ENCODE measurements at places on chromosomes 6 and 20.

DNA sequence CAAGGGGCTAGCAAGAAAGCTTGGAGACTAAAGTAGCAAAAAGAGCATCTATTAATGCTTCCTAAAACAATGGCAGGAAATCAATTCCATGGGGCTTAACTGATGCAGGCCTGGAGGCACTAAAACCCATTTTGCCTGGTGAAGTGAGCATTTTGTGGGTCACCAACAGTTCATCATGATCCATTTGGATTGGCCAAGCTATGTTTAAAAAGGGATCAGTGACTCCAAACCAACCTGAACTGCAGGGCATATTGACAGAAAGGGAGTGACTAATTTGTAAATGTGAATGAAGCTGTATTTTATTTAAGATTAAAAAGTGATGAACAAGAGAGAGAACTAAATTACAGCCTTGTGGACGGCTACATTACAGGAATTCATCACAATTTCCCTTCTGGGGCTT lies 132.0 kb downstream of the PCSK2 start:
- ATAC-seq, result no peak

DNA sequence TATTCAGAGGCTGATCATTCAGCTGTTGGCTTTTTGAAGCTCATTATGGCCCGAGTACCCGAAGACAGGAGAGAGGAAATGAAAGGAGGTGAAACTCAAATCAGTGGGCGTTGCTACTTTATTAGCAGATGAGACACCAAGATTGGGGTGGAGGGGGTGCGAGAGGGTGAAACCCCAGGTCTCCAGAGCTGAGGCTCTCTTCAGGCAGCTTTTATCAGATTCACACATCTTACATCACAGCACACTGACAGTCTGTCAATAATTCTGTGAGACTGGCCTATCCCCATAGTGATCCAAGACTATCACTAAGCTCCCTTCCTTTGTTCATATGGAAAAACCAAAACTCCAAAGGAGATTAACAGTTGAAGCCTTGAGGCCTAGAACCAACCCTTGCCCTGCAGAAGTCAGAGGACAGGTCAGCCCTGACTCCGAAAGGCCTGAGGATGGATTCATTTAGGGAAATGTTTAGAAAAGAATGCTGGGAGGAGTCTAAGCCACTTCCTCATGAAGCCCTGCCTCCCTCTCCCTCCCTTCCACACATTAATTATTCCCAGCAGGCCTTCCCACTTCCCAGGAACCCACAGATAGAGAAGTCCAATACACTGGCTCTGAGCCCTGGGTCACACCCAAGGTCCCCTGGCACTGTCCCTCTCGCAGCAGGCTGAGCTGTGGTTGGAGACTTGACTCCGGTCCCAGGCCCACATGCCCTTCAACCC lies 23.2 kb downstream of the TRERF1 start:
- ATAC-seq, result peak; percentile 76

GRCh38 chr6:37818536-37819176 lies 871 bp upstream of the ZFAND3 start:
- peak; percentile 82 for ATAC-seq

DNA sequence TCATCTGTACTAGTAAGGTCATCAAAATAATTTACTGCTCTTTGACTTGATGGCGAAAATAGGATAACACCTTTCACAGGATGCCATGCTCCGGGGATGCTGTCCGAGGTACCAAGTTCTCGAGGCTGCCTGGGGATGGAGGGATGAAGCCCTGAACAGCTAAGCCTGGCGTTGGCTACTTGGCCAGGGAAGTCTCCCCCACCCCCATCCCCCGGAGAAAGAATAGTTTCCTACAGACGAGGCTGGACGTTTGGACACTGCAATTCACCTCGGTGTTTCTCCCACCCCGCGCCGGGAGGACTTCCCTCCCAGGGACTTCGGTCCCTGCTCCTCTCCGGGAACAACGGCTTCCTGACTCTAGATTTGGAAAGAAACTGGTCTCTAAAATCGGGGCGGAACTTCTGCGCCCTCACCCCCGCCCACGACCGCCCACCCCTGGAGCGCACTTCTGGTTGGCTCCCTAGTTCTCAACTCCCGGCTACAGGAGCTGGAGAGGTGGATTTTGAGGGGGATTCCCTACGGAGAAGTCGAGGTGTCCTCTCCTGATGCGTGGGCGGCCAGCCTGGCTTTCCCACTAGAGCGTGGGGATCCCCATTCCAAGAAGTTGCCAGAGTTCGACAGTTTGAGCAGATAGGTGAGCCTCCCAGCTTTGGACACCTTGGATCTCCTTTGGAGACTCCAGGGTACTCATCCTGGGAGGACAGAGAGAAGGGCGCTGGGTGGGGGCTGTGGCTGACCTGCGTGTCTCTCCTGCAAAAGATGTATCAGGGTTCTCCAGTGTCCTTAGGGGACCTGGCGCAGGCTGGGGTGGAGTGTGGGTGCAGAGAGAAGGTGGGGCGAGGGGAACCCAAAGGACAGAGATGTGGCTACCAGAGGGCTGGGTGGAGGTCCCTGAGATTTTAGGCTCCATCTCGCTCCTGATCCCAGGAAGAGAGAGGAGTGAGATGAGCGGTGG lies 1.1 kb downstream of the PCSK2 start:
- 0 out of 3 replicates have a peak, but pooled peaks have one; percentile 27 for ATAC-seq

- no peak for ATAC-seq
Observed at GRCh38 chr6:34056305-34057108, 89.4 kb downstream of the GRM4 start.

- ATAC-seq, result no peak
Observed at GRCh38 chr6:43736844-43737243, 33.2 kb upstream of the VEGFA start.

All from SK-N-SH treated with all-trans-retinoic acid at 6 μM for 48 hours (cell line).